ENCODE measurements at places on chromosomes 5 and 9.

DNA sequence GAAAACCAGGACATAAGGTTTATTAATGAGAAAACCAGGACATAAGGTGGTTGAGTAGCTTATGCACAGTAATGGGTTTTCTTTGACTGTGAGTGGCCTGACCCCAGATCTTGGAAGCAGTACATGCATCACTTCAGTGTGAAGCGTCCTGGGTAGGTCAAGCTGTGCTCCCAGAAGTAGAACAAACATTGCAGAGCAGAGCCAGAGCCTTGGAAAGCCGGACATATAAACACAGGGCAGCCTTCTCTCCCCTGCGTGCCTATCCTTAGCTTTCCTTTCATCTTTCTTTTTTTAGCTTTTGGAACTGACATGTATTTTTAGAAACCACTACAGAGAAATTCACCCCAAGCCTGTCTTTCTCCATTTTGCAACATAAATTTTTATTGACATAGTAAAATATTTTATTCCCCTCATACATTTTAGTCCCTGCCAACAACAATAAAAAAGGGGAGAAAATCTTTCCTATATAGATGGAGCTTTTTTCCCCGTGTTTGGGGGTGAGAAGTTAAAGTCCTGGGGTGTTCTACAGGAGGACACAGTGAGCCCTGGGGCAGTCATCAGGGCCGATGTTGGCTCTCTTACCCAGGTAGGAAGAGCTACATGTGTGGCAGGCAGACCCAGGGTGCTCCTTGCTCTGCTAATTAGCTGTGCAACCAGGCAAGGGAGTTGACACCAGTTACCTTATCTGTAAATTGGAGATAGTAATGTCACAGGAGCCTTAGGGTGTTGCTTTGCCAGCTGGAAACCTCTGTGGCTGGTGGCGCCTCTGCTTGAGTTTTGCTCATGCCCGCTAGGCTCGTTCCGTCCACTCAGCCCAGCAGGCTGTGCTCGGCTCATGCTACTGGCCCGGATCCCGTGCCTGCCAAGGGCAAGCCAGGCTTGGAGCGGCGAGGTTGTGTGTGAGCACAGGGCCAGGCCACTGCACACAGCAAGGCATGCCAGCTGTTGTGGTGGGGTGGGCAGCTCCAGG, 389.6 kb downstream of the KDM4C start:
- DNase-seq: no peak

DNA sequence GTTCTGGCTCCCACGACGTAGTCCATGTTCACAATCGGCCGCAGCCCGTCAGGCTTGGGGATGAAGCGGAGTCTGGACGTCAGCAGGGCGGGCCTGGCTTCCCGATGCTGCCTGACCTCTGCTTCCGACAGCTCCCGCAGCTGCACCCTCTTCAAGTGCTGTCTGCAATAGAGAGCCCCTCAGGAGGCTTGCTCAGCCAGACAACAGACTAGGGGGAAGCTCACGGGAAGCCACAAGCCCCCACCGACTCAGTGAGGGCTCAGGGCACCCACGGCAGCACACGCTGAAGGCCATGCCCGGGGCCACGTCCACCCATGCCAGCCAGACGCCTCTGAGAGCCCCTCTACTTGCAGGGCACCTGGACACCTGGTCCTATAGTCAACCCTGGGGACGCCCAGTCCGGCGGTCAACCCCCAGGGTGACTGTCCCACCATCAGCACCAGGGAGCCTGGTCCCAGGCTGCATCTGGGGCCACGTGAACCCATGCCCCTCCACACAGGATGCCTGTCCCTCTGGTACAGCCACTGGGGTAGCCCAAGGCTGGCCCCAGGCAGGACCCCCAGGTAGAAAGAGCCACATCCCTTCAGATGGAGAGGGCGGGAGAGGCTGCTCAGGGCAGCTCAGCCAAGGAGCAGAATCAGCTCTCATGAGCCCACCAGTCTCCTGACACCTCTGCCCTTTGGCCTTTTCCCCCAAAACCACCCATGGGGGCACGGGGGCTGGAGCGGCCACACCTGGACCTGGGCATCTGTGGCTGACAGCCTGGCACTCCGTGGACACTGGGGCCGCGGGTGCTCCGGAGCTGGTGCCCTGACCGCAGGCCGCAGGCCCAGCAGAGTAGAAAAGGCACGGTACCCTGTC, 14.5 kb downstream of the TERT start:
- no peak for DNase-seq

DNA sequence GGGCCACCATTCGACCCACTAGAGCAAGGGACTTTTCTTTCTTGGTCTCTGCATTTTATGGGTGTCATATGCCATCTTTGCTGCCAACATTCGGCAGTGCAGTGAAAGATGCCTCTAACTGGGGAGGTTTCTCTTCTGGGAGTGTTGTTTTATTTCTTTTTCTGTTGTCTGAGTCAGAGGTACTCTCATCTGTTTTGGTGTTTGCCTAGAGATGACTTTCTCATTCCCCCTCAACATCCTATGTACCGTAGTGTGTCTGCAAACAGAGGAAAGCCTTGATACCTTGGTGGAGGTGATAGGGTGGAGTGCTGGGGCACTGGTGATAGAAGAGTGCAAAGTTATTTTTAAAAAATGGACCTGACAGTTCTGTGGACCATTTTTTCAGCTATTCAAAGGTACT, 182.1 kb downstream of the ARHGAP26 start:
- no peak for DNase-seq

DNA sequence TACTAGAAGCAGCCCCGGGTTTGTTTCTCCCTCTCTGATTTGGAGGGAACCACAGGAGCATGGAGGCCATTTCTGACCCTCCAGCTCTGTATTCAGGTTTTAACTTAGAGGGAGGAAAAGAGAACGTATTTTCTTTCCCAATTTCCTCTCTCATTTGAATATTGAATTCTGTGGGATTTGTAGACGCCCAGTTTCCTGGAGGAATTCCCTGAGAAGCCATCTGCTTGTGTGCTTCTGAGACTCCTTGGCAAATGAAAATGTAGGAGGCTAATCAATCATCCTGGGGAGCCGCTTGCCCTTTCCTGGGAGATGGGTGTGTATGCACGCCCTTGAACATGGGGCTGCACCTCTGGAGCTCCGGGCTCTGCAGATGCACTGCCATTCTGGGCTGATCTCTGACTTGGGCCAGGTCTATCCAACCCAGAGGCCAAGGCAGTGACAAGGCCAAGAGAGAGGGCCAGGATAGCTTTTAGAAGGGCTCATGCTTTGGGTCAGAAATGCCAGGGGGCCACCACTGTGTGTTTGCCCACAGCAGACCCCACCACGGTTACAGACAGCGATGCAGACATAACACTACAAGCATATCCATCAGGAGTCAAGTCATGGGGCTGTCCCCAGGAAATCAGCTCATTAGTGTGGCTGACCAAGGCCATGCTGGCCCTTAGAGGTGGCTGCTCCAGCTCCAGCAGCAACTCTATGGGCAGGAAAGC, 174.5 kb downstream of the C5orf15 start:
- DNase-seq: no peak

GRCh38 chr5:99032234-99033013, 103.6 kb upstream of the CHD1 start:
- peak; percentile 44 for DNase-seq

- DNase-seq: no peak
These were observed 861 bp downstream of the UBQLN1 start for GRCh38 chr9:83706676-83707517.

- DNase-seq: no peak
These were observed 2186.5 kb upstream of the ACO1 start for GRCh38 chr9:30197954-30198353.

DNA sequence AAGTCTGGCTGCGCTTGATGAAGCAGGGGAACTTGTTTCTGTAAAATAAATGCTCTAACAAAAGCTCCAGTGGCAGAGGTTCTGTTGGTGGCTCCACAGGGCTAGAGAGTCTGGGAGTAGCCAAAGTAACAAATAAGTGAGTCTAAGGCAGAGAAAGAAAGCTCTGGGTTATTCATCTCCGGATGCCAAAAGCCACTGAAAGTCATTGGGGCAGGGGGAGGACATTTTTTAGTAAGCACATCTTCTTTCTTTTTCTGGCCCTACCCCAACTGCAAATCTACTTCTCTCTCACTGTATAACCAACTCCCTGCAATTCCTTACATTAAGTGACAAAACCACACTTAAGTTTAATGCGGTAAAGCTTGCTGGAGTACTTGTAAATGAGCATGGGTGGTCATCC, 141.6 kb downstream of the INSYN2B start:
- DNase-seq: no peak

GRCh38 chr5:96177303-96177869, 215.7 kb upstream of the ELL2 start:
- peak; percentile 78 for DNase-seq

DNA sequence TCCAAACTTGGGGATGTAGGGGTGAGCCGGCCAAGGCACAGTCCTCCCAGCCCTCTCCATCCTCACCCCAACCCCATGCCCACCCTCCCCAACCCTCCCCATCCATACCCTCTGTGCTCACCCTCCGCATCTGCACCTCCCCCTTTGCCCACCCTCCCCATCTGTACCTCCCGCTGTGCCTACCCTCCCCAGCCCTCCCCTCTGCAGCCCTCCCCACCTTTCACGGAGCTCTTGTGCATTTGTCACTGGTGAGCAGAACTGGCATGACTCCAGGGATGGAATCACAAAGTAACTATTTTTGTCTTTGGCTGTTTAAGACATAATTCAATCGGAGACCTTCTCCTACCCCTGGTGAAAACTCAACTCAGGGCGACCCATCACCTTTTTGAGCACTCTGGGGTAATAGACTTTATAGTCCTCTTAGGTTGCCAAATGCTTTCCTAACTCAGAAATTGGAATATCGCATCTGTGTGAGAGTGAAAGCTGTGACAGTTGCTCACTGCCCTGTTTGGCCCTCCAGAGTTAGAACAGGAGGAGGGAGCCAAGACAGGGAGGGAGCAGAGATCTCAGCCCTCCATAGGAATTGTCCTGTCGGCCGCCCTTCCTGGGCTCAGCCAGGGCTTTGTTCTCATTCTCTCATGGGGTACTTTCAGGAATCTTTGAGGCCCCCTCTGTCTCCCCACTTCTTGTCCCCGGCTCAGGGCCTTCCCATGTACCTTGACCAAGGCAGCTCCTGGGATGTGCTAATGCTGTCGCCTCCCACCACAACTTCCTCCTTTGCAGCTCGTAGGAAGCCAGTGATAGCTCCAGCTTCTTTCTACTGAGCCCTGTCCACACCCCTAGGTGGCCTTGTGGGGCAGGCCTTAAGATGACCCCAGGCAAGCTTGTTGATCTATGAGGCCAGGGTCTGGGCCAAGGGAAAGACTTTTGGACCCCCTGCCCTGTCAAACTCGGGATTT, 36.2 kb downstream of the OTULIN start:
- no peak for DNase-seq

- DNase-seq: no peak
These were observed 53.5 kb downstream of the TLR4 start for GRCh38 chr9:117757561-117758190.

- DNase-seq: no peak
These were observed 8.1 kb downstream of the ARRDC3 start for GRCh38 chr5:91374893-91375520.

DNA sequence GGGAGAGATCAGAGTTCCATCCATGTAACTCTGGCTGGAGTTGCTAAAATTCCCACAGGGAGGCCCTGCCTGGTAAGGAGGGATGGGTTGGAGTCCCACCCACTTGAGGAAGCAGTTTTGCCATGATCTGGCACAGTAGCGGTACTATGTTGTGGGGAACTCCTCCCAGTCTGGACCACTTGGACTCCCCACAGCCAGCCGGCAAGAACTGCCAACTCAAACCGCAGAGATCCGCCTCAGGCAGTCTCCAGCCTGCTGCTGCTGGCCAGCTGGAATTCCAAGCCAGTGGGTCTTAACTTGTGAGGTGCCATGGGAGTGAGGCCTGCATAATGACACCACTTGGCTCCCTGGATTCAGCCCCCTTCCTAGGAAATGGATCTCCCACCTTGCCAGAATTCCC, 151.9 kb downstream of the NDUFS4 start:
- DNase-seq: peak; percentile 13

- no peak for DNase-seq
These were observed 469.0 kb upstream of the PTGER4 start for GRCh38 chr5:40210694-40211093.

GRCh38 chr5:157328277-157328912, 62.5 kb downstream of the CYFIP2 start:
- peak; percentile 39 for DNase-seq

DNA sequence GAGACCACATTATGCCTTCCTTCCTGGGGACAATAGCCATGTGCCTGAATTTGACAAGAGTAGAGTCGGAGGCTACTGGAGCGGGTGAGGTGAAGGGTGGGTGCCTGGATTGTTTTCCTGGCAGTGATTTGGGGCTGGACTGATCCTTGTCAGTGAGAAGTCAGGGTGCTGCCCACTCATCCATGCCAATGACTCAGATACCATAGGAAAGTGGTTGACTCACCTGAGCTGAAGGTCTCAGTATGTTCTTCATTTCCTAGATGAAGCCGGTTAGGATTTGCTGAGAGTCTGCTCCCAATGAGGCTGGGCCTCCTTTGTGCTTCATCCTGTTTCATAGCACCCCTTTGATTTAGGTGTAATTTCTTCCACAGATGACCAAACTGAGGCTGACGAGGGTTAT, 366.0 kb downstream of the KDM4C start:
- no peak for DNase-seq

DNA sequence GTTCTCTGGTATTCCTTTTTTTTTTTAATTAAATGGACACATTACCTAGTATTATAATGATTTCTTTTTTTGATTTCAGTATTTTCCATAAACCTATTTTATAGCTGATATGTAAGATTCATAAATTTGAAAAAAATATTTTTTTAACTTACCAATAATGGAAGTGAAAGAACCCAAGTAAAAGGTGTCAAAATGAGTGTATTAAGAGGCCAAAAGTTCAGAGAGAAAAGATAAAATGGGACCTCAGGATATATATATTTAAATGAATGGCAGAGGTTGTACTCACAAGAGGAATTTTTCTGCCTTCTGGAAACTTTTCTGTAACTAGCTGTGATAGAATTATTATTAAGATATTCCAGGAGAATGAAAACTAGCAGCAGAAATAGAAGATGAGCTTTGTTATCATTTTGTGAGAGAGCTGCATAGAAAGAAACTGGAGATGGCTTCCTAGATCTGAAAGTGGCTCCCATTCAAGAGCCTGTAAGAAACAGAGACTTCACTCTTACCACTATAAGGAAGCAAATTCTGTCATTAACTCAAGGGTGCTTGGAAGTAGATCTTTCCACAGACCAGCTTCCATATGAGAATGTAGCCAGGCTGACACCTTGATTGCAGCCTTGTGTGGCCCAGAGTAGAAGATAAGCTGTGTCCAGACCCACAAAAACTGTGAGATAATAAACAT, 91.7 kb downstream of the MRPS30 start:
- no peak for DNase-seq

DNA sequence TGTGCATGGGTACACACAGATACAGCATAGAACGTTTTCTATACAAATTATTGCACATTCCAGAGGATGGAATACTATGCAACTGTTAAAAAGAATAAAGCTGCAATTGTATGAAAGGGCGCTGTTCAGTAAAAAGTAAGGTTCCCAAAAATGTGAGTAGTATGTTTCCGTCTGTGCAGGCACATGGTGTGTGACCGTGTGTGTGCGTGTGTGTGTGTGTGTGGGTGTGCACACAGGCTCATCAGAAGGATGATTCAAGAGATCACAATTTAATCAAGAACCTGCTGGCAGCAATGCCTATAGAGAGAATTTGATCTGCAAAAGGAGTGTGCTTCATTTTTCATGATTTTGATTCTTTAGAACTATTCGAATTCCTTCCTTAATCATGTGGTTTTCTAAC, 76.3 kb downstream of the SEMA4D start:
- no peak for DNase-seq

GRCh38 chr5:133698646-133699526, 86.5 kb upstream of the FSTL4 start:
- no peak for DNase-seq

Data from GM04504 (cell line).